Right lobe of liver (tissue), 6 donors: ENCODE measurements at places on chromosomes 1 and 21. TPM values are rescaled to one million over a fixed set of nuclear protein-coding genes. Genes with fewer than 3 reads are reported as not detected.
A peak's percentile ranks its signal among the peaks of the same experiment; 100 is the strongest.

- H3K4me1 ChIP-seq, result no peaks in the 10 kb centered on the region
- DNase-seq, result no peak
- H3K27me3 ChIP-seq, result no peaks in the 10 kb centered on the region
- no peaks in the 10 kb centered on the region for H3K36me3 ChIP-seq
- no peak overlapping the region for H3K27ac ChIP-seq
These were observed 164.2 kb downstream of the HIVEP3 start for GRCh38 chr1:41754540-41754939.

- H3K4me1 ChIP-seq, result no peaks in the 10 kb centered on the region
- no peak overlapping the region for H3K27ac ChIP-seq
- no peak for DNase-seq
- H3K27me3 ChIP-seq, result no peaks in the 10 kb centered on the region
- H3K36me3 ChIP-seq, result no peaks in the 10 kb centered on the region
These were observed 8.8 kb downstream of the HMGB4 start for GRCh38 chr1:33872683-33873082.

Gene NUF2
- total RNA-seq, result not detected

- H3K4me1 ChIP-seq, result no peaks in the 10 kb centered on the region
- no peak for DNase-seq
- H3K36me3 ChIP-seq, result no peaks in the 10 kb centered on the region
- no peak overlapping the region for H3K27ac ChIP-seq
- H3K27me3 ChIP-seq, result no peaks in the 10 kb centered on the region
These were observed 6.3 kb downstream of the PDZK1IP1 start for GRCh38 chr1:47183308-47184089.

GRCh38 chr1:201551877-201552731, 13.2 kb downstream of the NAV1 start:
- DNase-seq, result no peak
- H3K27me3 ChIP-seq, result no peaks in the 10 kb centered on the region
- no peaks in the 10 kb centered on the region for H3K36me3 ChIP-seq
- no peaks in the 10 kb centered on the region for H3K4me1 ChIP-seq

Gene KCNH1
- not detected for total RNA-seq

Gene FGR
- total RNA-seq, result 10.0 TPM

DNA sequence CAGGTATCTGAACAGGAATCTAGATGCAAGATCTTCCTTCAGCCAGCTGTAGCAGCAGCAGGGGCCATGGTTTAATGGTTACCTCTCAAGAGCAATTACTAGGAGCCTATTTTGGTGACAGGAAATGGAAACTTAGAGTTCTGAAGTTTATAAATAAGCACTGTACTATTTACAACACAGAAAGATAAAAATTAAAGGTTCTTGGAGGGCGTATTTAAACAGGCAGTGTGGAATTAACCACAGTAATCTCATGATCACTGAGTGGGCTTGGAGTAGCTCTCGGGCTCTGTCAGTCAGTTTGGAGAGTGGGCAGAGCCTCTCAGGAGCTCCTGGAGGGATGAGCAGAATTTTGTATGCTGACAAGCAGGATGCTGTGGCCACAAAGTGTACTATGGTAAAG, 10.2 kb upstream of the FCRL5 start:
- no peak overlapping the region for H3K27ac ChIP-seq
- H3K4me3 ChIP-seq, result no peak overlapping the region
- no peak for DNase-seq
- H3K27me3 ChIP-seq, result no peaks in the 10 kb centered on the region
- no peaks in the 10 kb centered on the region for H3K4me1 ChIP-seq

DNA sequence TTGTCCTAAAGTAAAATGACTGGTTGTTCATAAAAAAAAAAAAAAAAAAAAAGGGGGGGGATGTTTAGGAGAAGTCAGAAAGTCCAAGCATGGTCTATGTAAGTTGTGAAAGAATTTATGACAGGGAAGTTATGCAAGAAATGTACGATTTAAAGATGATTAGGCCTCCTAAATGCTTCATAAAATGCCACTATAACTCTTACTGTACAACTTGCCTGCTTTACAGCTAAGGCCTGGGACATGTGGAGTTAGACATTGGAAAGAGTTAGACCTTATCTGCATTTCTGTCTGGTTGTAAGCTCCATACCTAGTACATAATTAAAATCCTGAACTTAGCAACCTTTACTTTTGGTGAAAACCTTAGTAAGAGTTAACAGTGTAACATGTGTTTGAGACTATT, 150.0 kb downstream of the TPR start:
- H3K27me3 ChIP-seq, result no peaks in the 10 kb centered on the region
- no peaks in the 10 kb centered on the region for H3K4me1 ChIP-seq
- no peak overlapping the region for H3K4me3 ChIP-seq
- no peak for DNase-seq
- H3K27ac ChIP-seq, result no peak overlapping the region
- H3K36me3 ChIP-seq, result no peaks in the 10 kb centered on the region

GRCh38 chr21:29634418-29634817, 305.4 kb downstream of the GRIK1 start:
- no peak for DNase-seq
- H3K27me3 ChIP-seq, result no peaks in the 10 kb centered on the region
- H3K4me1 ChIP-seq, result no peaks in the 10 kb centered on the region

- H3K4me3 ChIP-seq, result no peak overlapping the region
- no peak overlapping the region for H3K27ac ChIP-seq
- H3K27me3 ChIP-seq, result no peaks in the 10 kb centered on the region
- H3K36me3 ChIP-seq, result no peaks in the 10 kb centered on the region
- no peak for DNase-seq
These were observed 191.8 kb downstream of the LYPLAL1 start for GRCh38 chr1:219365451-219365850.

DNA sequence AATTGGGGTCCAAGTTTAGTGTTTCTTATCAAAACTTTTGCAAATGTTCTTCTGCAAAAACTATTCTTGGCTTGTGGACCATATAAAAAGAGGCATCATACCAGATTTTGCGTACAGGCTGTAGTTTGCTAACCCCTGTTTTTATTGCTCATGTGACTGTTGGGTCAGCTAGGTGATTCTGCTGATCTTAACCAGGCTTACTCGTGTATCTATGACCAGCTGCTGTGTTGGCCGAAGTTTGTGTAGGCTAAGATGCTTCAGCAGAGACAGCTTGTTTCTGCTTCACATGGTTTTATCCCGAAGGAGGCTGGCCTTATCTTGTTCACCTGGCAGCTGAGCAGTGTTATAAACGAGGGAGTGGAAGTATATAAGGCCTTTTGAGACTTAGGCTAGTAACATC, 38.2 kb downstream of the POU2F1 start:
- no peak for DNase-seq
- no peaks in the 10 kb centered on the region for H3K36me3 ChIP-seq
- H3K4me3 ChIP-seq, result no peak overlapping the region
- H3K27ac ChIP-seq, result no peak overlapping the region
- H3K27me3 ChIP-seq, result no peaks in the 10 kb centered on the region

GRCh38 chr1:10812387-10812915, 16.0 kb upstream of the CASZ1 start:
- no peak overlapping the region for H3K4me3 ChIP-seq
- no peaks in the 10 kb centered on the region for H3K36me3 ChIP-seq
- DNase-seq, result no peak
- H3K4me1 ChIP-seq, result no peaks in the 10 kb centered on the region

Gene DDX20
- 5.1 TPM for total RNA-seq

GRCh38 chr21:42733874-42734273, 80.5 kb downstream of the PDE9A start:
- H3K27me3 ChIP-seq, result no peaks in the 10 kb centered on the region
- peak overlapping the region; percentile 76 for H3K27ac ChIP-seq
- H3K4me1 ChIP-seq, result peaks cover 57% of the 10 kb centered on the region
- no peaks in the 10 kb centered on the region for H3K36me3 ChIP-seq
- H3K4me3 ChIP-seq, result no peak overlapping the region
- DNase-seq, result no peak

DNA sequence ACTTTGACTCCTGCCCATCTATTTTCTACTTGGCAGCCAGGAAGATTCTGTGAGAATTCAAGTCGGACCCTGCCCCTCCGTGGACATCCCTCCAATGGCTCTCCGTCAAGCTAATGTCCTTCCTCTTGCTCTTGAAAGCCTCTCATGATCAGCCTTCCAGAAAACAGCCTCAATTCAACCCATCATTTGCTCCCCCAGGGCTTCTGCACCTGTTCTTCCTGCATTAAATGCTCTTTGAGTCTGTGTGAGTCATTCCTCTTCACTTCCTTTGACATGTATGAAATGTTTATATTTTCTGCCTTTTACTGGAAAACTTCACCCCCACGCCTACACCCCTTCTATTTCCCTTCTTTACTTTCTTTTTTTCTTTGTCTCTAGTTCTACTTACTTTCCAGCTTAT, 734.1 kb upstream of the ZP4 start:
- no peak for DNase-seq
- no peaks in the 10 kb centered on the region for H3K27me3 ChIP-seq
- H3K4me3 ChIP-seq, result no peak overlapping the region
- no peaks in the 10 kb centered on the region for H3K4me1 ChIP-seq
- H3K36me3 ChIP-seq, result no peaks in the 10 kb centered on the region

GRCh38 chr1:156750191-156750672, 1.2 kb downstream of the HDGF start:
- H3K27ac ChIP-seq, result peak overlapping the region; percentile 97
- peak overlapping the region; percentile 89 for H3K4me3 ChIP-seq
- peaks cover under 1% of the 10 kb centered on the region for H3K36me3 ChIP-seq
- H3K27me3 ChIP-seq, result no peaks in the 10 kb centered on the region
- peak; percentile 55 for DNase-seq
